ENCODE measurements at places on chromosomes 11 and 22.

DNA sequence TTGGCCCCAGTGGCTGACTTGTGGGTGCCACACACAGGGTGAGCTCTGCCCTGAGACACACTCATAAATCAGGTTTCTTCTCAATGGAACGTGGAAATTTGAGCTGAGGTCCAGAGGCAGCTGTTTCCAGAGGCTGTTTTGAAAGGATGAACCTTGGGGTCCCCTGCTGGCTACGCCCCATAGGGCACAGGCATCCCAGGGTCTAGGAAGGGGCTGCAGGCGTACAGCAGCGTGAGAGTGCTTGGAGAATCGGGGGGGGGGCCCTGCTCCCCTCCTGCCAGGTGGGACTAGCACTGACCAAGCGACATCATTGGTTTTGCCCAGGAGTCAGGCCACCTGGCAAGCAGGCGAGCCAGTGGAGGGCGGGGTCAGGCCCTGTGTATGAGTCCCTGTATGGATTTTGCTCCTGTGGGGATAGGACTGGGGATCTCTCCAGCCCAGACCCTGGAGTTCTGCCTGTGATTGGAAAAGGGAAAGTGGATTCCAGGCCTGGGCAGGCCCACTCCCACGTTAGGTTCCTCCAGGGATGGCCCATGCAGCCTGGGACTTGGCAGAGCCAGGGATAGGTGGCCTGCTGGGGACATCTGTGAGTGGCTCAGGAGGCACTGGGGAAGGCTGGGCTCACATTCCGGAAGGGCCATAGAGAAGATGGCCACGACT lies 61.0 kb downstream of the FBXO7 start:
- no peak for DNase-seq

- no peak for DNase-seq
Observed at GRCh38 chr11:134760299-134760698, 348.3 kb upstream of the B3GAT1 start.

DNA sequence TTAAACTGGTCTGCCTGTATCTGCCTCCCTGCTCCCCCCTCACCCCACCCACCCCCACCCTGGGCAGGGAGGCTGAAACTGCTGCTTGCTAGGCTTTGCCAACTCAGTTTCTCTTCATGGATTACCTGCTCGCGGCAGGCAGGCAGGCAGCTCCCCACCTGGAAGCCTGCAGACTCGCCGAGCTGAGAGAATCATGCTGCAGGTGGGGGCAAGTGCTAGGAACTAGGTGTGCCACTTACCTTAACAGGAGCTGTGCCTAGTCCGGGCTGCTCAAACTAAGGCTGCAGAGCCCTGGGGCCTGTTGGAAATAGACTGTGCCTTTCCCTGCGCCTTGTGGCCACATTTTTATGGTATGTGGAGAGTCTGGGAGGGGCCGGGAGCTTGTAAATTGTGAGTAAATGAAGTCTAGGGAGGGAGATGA lies 30.3 kb downstream of the MARK2 start:
- peak; percentile 64 for DNase-seq

DNA sequence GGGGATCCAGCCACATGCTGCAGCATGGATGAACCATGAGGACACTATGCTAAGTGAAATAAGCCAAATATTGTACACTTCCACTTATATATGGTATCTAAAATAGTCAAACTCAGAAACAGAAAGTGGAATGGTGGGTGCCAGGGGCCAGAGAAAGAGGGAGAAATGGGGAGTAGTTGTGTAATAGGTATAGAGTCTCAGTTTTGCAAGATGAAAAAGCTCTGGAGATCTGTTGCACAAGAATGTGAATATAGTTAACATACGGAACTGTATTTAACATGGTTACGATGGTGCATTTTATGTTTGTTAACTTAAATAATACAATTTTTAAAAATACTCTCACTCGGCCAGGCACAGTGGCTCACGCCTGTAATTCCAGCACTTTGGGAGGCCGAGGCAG lies 21.2 kb downstream of the GDPD5 start:
- DNase-seq = no peak

GRCh38 chr11:112425121-112425520 lies 164.5 kb upstream of the PLET1 start:
- DNase-seq = no peak

GRCh38 chr11:43315966-43316365 lies 4.2 kb downstream of the API5 start:
- no peak for DNase-seq

- DNase-seq = no peak
Observed at GRCh38 chr22:24583221-24584165, 9.4 kb downstream of the LRRC75B start.

DNA sequence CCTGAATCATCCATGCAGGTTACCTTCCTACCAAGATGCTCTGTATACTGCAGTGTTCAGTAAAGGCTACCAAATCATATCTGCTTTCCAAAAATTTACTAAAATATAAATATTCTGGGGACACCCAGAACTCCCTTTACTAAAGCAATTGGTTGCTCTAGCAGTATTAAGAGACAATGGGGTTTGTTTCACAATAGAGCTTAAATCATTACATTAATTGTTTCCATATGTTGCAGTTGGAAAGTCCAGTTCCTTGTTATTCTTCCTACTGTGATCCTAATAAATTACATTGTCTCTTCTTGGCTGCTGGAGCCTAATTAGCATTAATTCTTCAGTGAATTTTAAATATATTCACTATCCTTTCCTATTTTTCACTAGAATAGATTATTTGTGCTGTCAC lies 316.0 kb upstream of the MTNR1B start:
- no peak for DNase-seq
